ENCODE measurements at places on chromosomes 6 and 20. TPM values are rescaled to one million over a fixed set of nuclear protein-coding genes. Genes with fewer than 3 reads are reported as not detected.

MUC22 gene
- polyA plus RNA-seq: not detected

GRCh38 chr6:127514179-127514772 lies 4.9 kb downstream of the MTCL3 start:
- no peak for DNase-seq

RAMACL gene
- 2.9 TPM for polyA plus RNA-seq

DNA sequence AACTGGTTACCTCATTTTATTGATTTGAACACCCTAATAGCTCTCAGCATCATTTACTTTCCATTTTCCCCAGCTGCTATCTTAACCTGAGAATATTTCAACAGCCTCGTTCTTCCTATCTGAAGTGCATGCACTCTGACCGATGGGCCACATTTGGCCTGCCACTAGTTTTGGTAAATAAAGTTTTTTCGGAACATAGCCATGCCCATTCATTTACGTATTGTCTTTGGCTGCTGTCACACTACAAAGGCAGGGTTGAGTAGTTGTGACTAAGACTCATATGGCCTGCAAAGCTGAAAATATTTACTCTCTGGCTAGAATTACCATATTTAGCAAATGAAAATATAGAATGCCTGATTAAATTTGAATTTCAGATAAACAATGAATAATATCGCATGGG lies 10.8 kb downstream of the ADGRF4 start:
- no peak for DNase-seq

DNA sequence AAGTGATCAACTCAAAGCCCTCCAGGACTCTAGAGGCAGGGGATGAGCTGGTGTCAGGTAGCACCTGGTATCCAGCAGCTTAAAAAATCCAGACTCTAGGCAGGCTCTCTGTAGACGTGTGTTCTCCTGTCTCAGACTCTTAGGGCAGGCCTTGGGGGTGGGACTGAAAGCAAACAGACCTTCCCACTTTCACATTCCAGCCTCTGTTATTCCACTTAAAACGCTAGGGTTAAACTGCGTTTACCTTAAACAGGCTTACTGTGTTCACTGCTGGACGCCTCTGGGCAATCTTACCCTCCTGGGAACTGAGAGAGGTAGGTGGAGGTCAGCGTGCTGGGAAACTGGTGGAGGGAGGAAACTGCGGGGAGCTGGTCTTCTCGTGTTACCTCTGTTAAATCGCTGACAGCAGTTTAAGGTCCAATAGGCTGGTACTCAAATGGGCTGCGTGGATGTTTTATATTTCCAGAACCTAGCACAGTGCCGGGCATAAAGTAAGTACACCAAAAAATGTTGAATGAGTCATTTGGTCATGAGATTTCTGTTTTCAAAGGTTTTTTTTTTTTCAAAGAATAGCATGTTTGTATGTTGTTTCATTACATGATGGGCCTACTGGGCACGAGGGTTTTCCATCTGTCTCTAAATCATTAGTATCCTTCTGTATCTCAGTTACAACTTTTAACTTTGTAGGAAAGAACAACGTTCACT lies at the start of gene GCNT2:
Gene GCNT2 (plus strand): TSS at position 248 of the 705 bp plus-strand sequence. CDS start 7,561 bp downstream, outside the sequence.
- peak; percentile 83 for DNase-seq

DNA sequence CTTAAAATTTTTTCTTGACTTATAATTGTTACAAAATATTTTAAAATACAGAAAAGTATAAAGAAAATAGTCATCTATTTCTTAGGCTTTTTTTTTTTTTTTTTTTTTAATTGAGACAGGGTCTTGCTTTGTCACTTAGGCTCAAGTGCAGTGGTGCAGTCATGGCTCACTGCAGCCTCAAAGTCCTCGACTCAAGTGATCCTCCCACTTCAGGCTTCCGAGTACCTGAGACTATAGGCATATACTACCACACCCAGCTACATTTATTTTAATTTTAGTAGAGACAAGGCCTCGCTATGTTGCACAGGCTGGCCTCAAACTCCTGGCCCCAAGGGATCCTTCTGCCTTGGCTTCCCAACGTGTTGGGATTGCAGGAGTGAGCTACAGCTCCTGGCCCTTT lies 5.3 kb upstream of the ACAT2 start:
- DNase-seq: no peak

- peak; percentile 7 for DNase-seq
Observed at GRCh38 chr6:97726378-97726777, 443.4 kb upstream of the MMS22L start.

BPIFB4 gene
- not detected for polyA plus RNA-seq

GRCh38 chr6:114008331-114008730 lies 37.4 kb upstream of the HDAC2 start:
- no peak for DNase-seq

GRCh38 chr20:1313236-1313964 lies 15.5 kb downstream of the SDCBP2 start:
- peak; percentile 87 for DNase-seq

DNA sequence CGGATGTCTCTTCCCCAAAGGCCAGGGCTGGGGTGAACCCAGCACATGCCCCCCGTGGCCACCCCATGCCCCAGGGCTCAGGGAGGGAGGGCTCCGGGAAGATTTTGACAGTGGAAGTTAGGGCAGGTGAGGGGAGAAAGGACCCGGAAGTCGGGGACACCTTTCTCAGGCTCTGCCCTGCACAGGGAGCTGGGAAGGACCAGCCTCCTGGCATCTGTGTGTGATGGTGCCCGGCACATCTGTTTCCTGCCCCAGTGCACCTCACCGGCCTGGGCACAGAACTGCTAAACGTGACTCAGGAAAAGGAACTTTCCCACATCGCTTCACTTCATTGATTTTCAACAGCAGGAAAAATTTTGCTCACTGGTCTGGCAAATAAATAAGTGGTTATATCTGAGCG lies 141.1 kb upstream of the AFDN start:
- DNase-seq: no peak

LCA5 gene
- polyA plus RNA-seq: 3.6 TPM

GRCh38 chr6:160077526-160077925 lies 44.1 kb upstream of the SLC22A1 start:
- DNase-seq: no peak

DNA sequence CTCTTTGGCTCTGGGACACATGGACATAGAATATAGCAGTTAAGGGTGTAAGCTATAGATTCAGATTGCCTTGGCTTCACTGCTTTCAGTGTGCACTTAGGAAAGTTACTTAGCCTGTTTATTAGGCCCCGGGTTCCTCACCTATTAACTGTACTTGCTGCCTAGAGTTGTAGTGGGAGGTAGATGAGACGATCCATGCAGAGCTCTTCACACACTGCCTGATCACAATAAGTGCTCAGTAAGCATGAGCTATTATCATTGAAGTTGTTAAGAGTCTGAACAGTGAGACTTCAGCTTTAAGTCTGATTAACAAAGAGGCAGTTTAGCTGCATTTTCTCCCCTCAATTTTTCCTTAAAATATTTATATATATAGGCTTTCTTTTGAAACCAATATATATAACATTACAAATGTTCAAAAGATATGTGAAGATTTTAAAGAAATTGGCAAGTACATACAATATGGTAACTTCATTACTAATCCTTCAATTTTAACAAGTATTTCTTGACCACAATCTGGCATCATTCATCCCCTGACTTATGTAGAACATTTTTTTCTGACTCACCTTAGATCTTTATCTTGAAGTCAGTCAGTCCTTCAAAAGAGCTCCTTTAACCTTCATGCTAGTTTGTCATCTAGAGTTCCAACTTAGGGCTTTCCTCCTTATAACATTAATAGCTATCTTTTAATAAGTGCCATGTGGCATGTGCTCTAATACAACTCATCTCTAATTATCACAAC lies 20.5 kb upstream of the SUPT3H start:
- DNase-seq: no peak

HLA-F gene
- polyA plus RNA-seq: 7.6 TPM

GRCh38 chr20:58907320-58908137 lies 55.0 kb downstream of the GNAS start:
- peak; percentile 94 for DNase-seq

RNF182 gene
- polyA plus RNA-seq: 0.40 TPM

ESR1 gene
- polyA plus RNA-seq: not detected

DNA sequence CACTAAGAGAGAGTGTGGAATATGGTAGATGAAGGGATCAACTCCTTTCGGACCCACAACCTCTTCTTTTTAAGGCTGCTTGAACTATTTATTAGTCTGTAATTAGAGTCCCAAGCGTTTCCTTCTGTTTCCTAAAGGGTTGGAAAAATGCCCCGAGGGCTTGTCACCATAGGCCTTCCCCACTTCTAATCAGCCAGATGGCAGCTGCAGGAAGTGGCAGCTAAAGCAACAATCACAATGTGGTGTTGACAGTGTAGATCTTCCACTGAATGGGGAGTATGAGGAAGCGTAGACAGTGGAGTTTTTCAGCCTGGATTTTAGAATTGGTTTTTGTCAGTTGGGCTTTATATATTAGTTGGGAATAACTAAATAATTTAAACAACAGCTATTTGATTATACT lies 40.6 kb downstream of the SLC35D3 start:
- DNase-seq: no peak

JAG1 gene
- polyA plus RNA-seq: 19.2 TPM

DNA sequence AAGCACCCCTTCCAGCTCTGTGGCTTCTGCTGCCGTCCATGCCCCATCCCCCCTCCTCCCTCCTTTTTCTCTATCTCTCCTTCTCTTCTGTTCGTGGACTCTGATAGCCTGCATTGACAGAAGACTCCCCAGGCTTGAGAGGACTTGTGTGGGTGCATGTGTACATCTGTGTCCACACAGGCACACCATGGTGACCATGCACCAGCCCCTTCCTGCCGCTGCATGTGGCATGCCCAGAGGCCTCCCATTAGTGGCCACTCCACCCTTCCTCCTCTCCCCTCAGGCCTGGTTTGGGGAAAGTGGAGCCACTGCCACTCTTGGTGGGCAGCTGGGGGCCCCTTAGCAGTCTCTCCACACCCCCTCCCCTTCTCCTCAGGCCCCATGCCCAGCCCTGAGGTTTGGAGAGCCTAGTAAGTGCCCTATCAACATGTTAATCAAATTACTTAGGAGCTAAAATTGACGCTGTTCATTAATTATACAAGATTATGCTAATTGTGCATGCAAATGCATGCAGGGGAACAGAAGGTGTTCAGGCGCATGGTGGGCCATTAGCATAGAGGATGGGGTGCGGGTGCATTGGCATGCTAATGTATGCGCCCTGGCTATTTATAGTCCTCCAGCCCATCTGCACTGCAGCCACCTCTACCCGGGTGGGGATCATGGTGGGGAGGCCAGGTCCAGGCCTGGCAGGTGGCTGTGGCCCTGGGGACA lies 45.9 kb downstream of the EBF4 start:
- no peak for DNase-seq

HEY2 gene
- 0.40 TPM for polyA plus RNA-seq

DNA sequence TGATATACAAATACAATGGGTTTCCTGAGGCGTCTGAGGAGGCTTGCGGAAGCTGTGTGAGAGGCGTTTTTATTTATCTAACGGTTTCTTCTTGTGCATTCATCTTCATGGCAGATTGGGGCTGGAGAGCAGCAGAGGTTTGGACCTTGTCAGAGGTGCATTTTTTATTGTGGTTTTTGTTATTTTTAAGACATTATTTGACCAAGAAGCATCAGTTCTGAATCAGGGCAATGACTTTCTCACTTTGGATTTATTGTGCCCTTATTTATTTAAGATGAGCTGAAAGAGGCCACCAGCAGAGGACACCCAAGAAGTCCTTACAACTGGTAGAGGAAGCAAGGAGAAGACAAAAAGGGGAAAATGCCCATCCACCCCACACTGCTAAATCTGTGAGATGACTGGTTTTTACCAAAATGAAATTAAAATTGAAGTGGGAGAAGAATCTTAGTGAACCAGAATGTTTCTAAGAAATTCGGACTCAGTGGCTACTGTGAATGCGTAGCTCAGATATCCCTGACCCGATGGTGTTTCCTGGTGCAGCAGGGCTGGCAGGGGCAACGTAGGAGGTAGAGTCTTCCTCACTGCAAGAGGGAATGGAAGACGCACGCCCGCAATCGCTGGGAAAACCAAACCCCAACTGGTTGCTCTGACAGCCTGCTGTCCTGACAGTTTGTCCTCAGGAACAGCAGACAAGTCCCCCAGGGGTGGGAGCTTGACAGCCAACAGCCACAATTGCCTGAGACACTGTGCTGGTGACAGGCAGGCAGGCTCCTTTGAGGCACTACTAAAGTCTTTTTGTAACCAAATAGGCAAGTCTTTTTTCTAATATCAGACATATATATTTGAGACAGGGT lies 14.2 kb downstream of the PRR18 start:
- DNase-seq: no peak

- DNase-seq: no peak
Observed at GRCh38 chr6:31763619-31763940, 1.1 kb downstream of the SAPCD1 start.

GRCh38 chr6:103018426-103018825 lies 1624.9 kb downstream of the GRIK2 start:
- no peak for DNase-seq

GNAS-AS1 gene
- polyA plus RNA-seq: 0.97 TPM

SLCO4A1 gene
- polyA plus RNA-seq: 87.3 TPM

- no peak for DNase-seq
Observed at GRCh38 chr6:161031721-161032495, 40.3 kb downstream of the MAP3K4 start.

MOG gene
- not detected for polyA plus RNA-seq

DNA sequence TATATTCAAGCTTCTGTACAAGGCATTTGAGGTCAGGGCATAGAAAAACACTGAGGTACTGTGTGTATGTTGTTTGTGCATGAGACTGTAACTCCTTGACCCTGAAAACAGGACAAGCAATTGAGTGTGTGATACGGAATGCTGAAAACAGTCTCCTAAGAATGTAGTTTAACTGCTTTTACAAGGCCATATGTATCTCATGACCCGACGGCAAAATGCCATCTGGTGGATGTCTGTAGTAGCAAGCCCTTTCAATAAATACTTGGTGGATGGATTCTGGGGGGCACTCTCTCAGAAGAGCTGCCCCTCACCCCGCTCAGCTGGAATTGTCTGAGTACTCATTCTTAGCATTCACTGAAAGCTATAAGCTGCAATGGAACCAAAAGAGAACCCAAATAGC lies 69.3 kb upstream of the EYS start:
- peak; percentile 48 for DNase-seq

GRCh38 chr6:10552270-10552810 lies 31.2 kb downstream of the GCNT2 start:
- no peak for DNase-seq

GRCh38 chr6:43983632-43984031 lies 143.6 kb downstream of the MRPL14 start:
- DNase-seq: no peak

DNA sequence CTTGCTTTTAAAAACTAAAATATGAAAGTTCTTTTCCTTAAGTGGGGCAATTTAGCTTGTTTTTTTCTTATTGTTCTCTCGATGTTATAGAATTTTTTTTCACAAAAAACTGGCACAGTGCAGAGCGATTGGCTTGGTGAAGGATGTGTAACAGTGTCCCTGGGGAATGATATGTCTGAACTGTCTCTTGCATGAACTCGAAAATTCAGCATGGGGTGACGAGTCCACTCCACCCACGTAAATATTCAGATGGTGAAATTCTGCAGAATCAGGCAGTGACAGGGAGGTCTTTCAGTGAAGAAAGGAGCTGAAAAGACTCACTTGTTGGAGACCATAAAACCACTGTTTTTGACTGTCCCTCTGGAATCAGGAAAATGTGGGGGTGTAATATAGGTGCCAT lies 505.3 kb downstream of the MMUT start:
- DNase-seq: no peak

GABBR1 gene
- 9.9 TPM for polyA plus RNA-seq
